ENCODE measurements at places on chromosomes 12 and 14.

DNA sequence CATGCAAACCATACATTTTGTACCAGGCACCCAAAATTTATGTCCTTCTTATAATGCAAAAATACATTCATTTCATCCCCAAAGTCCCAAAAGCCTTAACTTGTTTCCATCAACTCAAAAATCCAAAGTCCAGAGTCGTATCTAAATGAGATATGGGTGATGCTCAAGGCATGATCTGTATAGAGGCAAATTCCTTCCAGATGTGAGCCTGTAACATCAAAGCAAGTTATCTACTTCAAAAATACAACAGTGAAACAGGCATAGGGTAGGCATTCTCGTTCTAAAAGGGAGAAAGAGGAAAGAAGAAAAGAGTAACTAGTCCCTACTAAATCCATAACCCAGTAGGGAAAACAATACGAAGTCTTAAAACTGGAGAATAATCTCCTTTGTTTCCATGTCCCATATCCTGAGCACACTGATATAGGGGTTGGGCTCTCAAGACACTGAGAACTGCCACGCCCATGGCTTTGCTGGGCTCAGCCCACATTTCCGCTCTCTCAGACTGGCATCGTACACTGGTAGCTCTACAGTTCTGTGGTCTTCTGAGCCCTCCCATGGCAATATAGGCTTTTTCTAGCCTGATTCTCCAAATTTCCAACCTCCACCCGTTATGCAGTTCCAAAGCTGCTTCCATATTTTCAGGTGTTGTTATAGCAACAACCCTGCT is 232.8 kb downstream of the TMTC2 start:
- DNase-seq, result no peak

DNA sequence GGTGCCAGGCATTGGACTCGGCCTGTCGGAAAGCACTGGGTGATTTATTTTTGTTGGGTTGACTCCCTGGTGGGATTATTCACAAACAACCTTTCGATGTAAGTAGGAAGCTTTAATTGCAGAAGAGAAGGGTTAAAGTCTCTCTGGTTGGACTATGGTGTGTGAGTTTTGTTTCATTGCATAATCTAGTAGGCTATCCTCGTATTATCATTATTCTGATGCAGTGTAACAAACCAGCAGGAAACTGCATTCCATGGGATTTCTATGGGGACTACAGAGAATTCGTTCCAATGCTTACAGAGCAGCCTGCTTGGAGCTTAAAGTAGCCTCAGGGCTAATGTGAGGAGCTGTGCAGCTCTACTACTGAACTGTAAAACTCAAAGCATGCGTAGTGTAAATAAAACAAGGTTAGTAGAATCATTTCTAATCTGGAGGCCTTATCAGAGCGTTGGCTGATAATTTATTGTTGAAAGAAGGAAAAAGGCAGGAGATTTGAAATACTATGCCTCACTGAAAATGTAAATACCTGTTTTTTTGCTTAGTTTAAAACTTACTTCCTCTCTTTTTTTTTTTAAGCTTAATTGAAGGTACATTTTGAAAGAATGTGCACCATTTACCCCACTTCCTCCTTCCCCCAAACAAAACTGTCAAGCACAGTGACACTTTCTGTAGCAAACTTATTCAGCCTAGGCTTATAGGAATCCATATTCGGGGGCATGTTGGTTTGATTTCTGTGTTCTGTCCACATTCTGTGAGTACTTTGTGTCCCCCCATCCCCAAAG is 226.7 kb downstream of the NPAS3 start:
- no peak for DNase-seq

DNA sequence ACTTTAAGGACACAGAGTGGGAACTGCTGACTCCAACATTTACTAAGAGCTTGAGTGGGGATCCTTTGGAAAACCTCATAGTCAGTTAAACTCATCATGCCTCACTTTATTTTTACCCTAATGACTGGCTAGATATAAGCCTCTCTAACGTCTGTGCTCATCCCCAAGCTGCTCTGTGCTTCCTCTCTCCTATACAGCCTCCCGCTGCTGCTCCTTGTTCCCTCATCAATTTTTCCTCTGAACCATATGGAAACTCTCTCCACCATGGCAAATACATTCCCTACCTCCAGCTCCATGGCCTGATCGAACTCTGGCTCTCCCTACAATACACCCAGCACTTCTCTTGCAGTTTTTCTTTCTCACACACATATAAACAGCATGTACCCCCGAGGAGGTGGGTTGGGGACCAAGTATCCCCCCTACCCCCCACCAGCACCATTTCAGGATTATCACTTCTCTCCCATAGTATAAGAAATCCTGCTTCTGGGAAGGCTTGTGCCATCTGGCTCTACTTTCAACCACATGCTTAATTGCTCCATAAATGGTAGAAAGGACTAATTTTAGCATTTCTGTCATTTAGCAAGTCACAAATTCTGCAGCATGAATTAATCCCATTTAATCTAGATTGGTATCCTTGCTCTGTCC is 39.2 kb upstream of the DYRK2 start:
- DNase-seq, result no peak

DNA sequence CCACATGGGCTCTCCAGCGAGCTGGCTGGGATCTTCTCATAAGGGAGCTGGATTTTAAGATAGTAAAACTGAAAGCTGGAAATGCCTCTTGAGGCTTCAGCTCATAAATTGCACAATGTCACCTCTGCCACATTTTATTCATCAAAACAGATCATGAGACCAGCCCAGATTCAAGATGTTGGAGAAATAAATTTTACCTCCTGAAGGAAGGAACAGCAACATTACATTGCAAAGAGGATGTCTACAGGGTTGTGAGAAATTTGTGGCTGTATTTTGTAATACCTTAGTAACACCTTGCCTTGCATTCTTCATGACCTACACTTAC is 43.1 kb upstream of the KRR1 start:
- DNase-seq, result no peak

DNA sequence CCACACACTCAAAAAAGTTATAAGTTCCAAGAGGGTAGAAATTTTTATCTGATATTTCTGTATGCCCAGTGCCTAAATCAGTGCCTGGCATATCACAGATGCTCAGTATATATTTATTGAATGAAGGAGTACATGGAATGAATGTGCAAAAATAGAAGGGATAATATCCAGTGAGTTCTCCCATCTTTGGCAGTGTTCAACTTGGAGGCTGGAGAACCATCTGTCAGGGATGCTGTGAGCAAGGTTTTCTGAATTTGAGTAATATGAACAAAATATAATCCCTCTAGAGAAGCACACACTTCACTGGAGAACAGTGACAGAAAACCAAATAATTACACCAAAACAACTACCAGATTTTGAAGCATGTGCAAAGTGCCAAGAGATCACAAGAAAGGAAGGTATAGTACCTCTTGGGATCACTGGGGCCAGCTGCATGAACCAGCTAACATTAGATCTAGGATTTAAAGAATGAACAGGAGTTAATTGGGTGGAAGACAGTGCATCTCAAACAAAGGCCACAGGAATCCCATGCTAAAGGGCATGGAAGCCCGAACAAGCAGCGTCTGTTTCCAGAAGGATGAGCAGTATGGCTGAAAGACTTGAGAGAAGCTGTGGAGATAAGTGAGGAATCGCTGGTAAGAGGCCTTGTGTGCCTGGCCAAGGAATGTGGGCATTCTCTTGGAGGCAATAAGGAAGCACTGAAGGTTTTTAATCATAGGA is 11.5 kb downstream of the SLC8A3 start:
- DNase-seq, result no peak

GRCh38 chr12:85836197-85837090 is at the start of gene RASSF9:
Gene RASSF9 (minus strand): TSS chr12:85836409. CDS start chr12:85836201, 208 bp downstream.
- no peak for DNase-seq

- DNase-seq, result peak; percentile 28
Observed at GRCh38 chr14:20757965-20758364, 10.2 kb upstream of the EDDM3B start.

- DNase-seq, result no peak
Observed at GRCh38 chr12:46998811-46999368, 80.5 kb upstream of the PCED1B start.

GRCh38 chr12:94766397-94766796 is 116.0 kb upstream of the TMCC3 start:
- DNase-seq, result no peak

DNA sequence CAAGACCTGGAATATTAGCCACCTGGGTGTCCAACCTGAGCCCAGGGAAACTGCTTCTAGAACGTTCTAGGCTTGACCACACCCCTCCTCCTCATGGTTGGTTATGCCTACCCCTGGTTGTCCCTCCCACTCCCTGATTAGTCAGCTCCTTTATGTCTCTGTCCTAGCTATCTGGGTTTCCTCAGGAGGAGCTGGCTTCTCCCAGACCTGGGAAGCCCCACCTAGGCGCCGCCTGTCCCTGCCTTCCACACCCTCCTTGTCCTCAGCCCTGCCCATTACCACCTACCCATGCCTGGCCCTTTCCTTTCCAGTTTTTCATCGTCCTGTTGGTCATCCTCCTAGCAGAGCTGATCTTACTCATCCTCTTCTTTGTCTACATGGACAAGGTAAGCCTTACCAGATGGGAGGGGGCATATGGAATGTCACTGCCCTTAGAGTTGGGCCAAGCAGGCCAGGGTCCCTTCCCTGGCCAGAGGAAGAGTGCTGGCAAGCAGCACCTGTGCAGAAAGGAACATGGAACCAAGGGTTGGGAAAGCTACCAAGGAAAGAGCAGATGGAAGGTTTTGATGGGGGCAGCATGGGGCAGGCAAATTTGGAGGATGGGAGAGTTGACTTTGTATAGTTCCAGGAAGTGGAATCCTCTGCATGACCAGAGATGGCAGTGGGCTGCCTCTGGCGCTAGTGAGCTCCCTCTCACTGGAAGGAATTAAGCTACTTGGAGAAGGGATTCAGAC is 201.7 kb downstream of the TSPAN9 start:
- DNase-seq, result no peak

- no peak for DNase-seq
Observed at GRCh38 chr12:7175493-7175892, 14.0 kb upstream of the PEX5 start.

GRCh38 chr12:108729612-108730364 is 1.5 kb downstream of the CORO1C start:
- DNase-seq, result no peak
